ENCODE measurements at places on chromosomes 5 and 9.

DNA sequence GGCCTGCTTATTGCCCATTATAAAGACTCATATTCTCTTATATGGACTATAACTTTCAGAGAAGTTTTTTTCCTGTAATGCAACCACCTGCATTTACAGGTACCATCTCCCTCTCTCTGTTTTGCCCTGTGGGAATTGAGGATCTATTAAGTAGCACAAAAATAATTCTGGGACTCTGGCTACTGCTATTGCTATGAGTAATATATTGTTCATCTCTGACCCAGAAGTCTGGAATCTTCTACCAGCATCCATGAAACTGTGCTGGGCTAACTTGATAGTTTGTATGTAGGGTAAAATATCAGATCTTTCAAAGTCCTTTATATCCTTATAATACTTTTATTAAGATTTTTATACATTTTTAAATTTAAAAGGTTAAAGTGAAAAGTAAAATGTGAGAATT lies 607.2 kb downstream of the EFNA5 start:
- DNase-seq: no peak

GRCh38 chr9:123033864-123034601 lies 566 bp downstream of the GPR21 start:
- no peak for DNase-seq

DNA sequence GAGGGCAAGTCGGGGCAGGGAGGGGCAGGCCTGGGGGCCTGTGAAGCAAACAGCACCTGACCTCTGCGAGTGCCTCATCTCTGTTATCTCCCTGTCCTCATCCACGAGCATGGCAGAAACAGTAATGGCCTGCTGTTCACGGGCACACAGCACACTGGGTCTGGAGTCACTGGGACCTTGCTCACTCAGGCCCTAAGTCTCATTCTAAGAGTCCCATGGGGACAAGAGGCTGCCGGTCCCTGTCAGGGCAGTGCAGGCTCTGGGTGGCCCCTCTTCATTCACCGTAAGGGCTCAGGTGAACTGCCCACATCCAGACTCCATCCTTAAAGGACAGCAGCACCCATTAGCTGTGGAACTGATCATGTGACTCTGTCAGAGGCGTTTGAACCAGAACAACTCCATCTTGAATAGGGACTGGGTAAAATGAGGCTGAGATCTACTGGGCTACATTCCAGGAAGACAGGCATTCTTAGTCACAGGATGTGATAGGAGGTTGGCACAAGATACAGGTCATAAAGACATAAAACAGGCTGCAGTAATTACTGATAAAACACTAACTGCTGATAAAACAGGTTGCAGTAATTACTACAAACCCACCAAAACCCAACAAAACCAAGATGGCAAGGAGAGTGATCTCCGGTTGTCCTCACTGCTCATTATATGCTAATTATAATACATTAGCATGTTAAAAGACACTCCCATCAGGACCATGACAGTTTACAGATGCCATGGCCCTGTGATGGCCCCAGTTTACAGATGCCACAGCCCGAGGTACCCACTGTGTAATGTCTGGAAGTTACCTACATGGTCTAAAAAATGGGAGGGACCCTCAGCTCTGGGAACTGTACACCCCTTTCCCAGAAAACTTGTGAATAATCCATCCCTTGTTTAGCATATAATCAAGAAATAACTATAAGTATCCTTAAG lies 28.7 kb downstream of the BICD2 start:
- DNase-seq: no peak

- DNase-seq: no peak
These were observed 77.8 kb downstream of the BOD1 start for GRCh38 chr5:173538654-173539053.

- DNase-seq: no peak
These were observed 60.0 kb downstream of the OLFM1 start for GRCh38 chr9:135147474-135147805.

- DNase-seq: no peak
These were observed 13.5 kb upstream of the NKX2-5 start for GRCh38 chr5:173248481-173248880.

- no peak for DNase-seq
These were observed 5.5 kb downstream of the SEPTIN8 start for GRCh38 chr5:132771503-132771998.

- no peak for DNase-seq
These were observed 70.8 kb upstream of the COL5A1 start for GRCh38 chr9:134570711-134571325.

GRCh38 chr9:4936823-4937222 lies 48.2 kb upstream of the JAK2 start:
- DNase-seq: no peak

DNA sequence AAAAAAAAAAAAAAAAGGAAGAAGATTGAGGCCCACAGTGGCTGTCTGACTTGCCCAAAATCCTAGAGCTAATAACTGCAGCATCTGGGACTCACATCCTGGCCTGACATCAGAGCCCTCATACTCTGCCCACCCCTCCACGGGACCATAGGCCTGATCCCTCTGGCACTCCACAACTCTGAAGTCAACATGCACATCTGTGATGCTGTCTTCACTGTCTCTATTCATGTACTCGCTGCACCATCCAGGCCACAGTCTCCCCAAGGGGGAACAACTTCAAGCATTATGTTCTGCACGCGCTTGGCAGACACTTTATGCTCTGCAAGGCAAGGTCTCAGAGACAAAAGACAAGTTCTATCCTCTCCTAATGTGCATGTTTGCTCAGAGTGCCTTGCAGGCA lies 158.2 kb downstream of the SPOCK1 start:
- DNase-seq: no peak

- DNase-seq: no peak
These were observed 24.2 kb upstream of the MACIR start for GRCh38 chr5:103234239-103234975.

GRCh38 chr5:110018509-110018908 lies 328.8 kb downstream of the MAN2A1 start:
- no peak for DNase-seq

DNA sequence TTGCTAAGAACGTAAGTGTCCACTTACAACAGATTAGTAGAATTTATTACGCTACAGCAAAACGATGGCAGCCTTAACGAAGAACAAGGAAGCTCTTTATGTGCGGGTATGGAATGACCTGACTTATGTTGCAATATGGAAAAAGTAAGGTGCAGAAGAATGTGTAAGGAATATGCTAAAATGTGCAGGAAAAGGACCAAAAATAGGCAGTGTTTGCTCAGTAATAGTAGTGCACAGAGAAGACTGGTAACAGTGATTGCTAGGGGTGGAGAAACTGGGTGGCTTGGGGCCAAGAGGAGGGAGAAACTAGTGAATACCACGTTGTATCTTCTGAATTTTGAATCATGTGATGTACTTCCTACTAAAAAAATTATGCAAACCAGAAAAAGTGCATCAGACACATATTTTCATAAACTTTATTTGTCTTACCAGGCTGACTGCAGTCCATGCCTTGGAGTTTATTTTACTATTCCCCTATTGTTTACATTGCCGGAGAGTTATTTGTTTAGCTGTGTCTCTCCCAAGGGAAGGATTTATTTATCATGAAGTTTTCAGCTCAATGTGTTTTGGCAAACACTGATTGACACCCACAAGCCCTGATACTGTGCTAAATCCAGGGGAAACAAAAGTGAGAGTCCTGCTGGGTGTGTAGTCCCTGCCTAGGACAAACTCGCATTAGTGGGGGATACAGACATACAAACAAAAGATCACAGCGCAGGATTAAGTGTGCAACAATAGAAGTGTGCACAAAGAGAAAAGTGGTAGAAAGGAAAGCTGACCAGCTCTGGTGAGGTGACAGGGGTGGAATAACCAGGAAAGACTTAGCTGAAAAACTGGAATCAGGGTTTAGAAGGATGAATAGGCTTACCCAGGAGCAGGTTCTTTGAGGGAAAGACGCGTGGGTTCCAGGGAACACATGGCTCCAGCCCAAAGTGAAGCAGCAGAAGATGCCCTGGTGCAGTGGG lies 34.0 kb upstream of the ZNF484 start:
- no peak for DNase-seq

DNA sequence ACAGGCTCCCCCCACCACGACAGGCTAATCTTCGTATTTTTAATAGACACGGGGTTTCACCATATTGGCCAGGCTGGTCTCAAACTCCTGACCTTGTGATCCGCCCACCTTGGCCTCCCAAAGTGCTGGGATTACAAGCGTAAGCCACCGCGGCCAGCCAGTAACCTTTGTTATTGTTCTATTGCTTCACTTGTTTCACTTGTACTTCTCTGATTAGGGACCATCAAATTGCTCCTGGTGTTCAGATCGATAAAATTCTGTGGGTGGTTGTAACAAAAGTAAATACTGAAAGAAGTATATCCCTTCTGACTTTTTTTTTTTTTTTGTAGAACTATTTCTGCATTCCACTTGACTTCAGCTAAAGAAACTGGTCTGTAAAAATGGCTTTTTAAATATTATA lies 445.5 kb upstream of the CDH10 start:
- no peak for DNase-seq

DNA sequence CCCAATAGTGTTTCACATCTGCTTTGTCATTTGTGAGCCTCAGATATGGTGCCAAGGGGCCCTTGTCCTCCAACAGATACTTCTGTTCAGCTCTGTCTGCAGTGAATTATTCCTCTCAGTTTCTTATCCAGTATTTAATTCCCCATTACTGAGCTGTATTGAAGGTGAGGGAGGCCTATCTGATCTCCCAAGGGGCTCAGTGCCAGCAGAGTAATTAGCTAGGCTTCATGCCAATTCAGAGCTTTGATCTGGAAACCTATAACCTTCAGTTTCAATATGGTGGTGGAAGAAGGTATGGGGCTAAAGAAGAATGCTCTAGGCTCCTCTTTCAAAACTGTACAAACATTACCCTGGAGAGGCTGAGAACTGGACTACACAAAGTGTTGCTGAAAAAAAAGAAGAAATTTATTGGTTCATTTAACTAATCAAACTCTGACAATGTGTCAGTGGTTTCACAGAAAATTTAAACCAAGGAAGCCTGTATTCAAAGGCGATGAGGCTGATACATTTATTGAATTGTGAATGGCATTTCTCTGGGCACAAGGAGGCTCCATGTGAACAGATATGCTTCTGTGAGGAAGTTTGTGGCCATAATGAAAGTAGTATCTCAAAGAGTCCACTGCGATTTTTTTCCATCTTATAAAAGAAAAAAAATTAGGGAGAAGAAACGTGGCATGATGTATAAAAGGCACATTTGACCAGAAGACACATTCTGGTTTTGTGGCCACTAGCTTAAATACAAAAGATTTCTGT lies 397.8 kb downstream of the TLE4 start:
- no peak for DNase-seq

DNA sequence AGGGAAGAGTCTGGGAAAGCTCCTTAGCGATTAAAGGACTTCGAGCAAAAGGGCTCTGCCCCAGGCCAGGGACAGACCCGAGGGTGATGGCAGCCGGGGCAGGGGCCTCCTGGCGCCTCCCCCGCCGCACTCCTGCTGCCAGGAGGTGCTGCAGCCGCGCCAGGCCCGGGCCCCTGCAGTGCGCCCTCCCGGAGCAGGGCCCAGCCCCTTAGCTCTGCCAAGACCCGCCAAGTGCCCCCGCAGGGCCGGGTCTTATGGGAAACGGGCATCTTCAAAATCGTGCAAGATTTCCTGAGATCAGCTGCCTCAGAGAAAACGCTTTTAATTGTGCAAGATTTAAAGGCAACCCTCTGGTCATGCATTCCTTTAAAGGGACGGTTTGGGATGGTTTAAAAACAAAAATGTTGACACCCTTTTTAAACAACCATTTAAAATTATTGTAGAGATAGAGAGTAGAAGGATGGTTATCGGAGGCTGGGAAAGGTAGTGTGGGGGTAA lies 52.4 kb downstream of the CDC14B start:
- peak; percentile 28 for DNase-seq

GRCh38 chr5:180491496-180491895 lies 2.7 kb upstream of the CNOT6 start:
- DNase-seq: no peak

DNA sequence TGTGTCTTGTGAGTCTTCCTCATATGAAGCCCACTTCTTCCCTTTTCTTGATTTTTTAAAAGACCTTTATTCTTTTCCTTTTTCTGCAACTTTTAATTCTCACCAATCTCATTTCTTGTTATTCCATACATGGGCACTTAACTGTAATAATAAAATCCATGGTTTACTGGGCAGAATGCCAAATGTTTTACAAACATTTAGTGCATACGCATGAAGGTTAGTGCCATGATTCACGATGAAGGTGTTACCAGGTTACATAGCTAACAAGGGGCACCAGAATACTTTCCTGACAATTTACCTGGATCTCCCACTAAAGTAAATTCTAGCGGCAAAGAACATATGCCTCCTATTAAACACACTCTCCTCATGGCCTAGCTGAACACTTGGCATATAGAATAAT lies 28.5 kb downstream of the MAN2A1 start:
- DNase-seq: no peak

- DNase-seq: no peak
These were observed 2233.8 kb downstream of the MAT2B start for GRCh38 chr5:165739079-165739741.

- no peak for DNase-seq
These were observed 97.0 kb upstream of the SPRY4 start for GRCh38 chr5:142421621-142422397.

- no peak for DNase-seq
These were observed 16.9 kb downstream of the ANKRD33B start for GRCh38 chr5:10580531-10581423.

GRCh38 chr9:107557236-107557990 lies 67.8 kb upstream of the KLF4 start:
- DNase-seq: no peak

GRCh38 chr9:84054341-84055010 lies 73.9 kb downstream of the RMI1 start:
- no peak for DNase-seq

DNA sequence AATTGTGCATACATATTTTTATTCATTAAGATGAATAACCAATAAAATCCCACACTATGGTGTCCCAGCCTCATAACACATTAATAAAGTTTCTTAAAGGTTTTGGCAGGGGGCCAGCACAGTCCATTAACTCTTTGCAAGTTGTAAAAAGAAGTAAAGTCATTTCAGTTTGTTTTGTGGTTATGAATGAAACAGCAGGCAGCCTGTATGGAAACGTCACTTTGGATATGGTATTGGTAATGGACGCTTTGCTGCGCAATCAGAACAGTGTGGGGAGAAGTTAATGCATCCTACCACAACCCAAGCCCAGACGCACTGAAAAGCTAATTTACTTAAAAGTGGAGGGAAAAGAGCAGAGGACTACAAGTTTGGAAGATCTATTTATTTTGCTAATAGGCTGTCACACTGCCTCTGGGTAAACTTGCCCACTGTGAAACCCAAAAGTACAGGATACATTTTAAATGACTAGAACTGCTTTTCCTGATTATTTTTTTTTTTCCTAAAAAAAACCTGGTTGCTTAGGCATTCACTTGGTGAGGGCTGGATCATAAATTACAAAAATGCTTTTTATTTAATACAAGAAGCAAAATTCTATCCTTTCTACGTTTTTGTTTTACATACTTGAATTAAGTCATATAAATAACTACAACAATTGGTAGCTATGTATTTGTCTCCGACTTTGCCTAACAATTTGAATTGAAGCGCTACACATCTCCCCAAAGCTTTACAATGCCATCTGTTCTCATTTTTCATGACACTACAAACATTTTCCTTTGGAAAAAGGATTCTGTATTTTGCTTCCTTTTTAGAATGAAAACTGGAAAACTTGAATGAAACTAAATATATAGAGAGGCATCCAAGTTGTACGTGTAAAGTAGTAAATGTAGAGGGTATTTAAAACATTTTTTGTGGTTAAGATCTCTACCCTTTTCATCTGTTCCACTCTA lies 104.3 kb downstream of the NFIB start:
- DNase-seq: no peak

GRCh38 chr5:21238786-21239185 lies 1250.8 kb upstream of the CDH18 start:
- no peak for DNase-seq
